Gastrocnemius medialis (tissue), 4 donors: ENCODE measurements at places on chromosomes 6 and 20. TPM values are rescaled to one million over a fixed set of nuclear protein-coding genes. Genes with fewer than 3 reads are reported as not detected.

DNA sequence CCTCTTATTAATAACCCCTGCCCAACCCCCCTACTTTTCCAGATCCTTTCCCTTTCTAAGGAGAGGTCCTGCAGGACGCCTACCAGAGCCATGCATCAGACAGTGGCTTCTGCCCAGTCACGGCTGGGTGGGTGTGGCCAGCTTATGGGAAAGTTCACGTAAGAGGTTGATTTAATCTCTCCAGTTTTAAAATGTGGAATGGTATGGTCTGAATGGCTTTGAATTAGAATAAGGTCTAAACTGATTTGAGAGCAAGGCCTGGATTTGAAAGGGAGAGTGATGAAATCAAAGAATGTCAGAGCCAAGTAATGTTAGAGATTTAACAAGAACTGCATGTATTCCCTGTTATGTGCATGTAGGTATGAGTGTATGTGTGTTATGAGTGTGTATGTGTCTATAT is 275.7 kb downstream of the PAX1 start:
- no peak for DNase-seq
- no peak overlapping the region for H3K27ac ChIP-seq
- no peaks in the 10 kb centered on the region for H3K4me1 ChIP-seq
- no peak overlapping the region for H3K4me3 ChIP-seq
- H3K36me3 ChIP-seq, result no peaks in the 10 kb centered on the region
- H3K27me3 ChIP-seq, result no peaks in the 10 kb centered on the region

- DNase-seq, result no peak
- no peak overlapping the region for H3K4me3 ChIP-seq
- no peaks in the 10 kb centered on the region for H3K36me3 ChIP-seq
- no peak overlapping the region for H3K27ac ChIP-seq
These were observed 37.0 kb downstream of the SYTL3 start for GRCh38 chr6:158686791-158687381.

- no peak for DNase-seq
- H3K4me1 ChIP-seq, result no peaks in the 10 kb centered on the region
- H3K4me3 ChIP-seq, result no peak overlapping the region
- no peaks in the 10 kb centered on the region for H3K36me3 ChIP-seq
- H3K27ac ChIP-seq, result no peak overlapping the region
- H3K27me3 ChIP-seq, result no peaks in the 10 kb centered on the region
These were observed 30.5 kb downstream of the CNR1 start for GRCh38 chr6:88135578-88136114.

DNA sequence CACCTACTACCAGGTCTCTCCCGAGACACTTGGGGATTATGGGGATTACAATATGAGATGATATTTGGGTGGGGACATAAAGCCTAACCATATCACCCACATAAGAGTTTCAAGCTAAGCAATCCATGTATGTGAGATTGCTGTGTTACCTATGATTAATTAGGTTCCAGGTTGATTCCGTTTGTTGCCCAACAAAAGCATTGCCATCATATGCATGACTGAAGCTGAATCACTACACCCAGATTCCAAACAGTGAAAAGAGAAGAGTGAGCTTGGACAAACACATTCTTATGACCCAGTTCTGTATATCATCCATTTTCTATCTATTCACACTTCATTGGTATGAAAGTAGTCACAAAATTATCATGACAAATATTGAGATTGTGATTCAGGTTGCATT is 952.5 kb upstream of the MAN1A1 start:
- H3K27me3 ChIP-seq, result no peaks in the 10 kb centered on the region
- DNase-seq, result no peak
- no peaks in the 10 kb centered on the region for H3K36me3 ChIP-seq
- no peak overlapping the region for H3K27ac ChIP-seq
- H3K4me1 ChIP-seq, result no peaks in the 10 kb centered on the region

- peaks cover 7% of the 10 kb centered on the region for H3K4me1 ChIP-seq
- H3K4me3 ChIP-seq, result no peak overlapping the region
- no peaks in the 10 kb centered on the region for H3K27me3 ChIP-seq
- no peak for DNase-seq
- no peak overlapping the region for H3K27ac ChIP-seq
- no peaks in the 10 kb centered on the region for H3K36me3 ChIP-seq
These were observed 36.5 kb downstream of the HIVEP1 start for GRCh38 chr6:12048609-12049008.

DNA sequence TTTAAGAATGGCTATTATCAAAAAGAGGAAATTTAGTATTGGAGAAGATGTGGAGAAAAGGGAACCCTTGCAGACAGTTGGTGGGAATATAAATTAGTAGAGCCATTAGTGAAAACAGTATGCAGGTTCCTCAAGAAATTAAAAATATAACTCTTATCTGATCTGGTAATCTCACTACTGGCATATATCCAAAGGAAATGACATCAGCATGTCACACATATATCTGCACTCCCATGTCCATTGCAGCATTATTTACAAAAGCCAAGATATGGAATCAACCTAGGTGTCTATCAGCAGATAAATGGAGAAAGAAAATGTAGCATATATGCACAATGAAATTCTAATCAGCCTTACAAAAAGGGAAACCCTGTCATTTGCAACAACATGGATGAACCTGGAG is 2.6 kb downstream of the SIRPG start:
- no peaks in the 10 kb centered on the region for H3K4me1 ChIP-seq
- no peak overlapping the region for H3K27ac ChIP-seq
- no peak for DNase-seq

- no peak for DNase-seq
- no peaks in the 10 kb centered on the region for H3K4me1 ChIP-seq
- H3K36me3 ChIP-seq, result no peaks in the 10 kb centered on the region
These were observed 169.2 kb downstream of the GRM4 start for GRCh38 chr6:33976437-33977360.

DNA sequence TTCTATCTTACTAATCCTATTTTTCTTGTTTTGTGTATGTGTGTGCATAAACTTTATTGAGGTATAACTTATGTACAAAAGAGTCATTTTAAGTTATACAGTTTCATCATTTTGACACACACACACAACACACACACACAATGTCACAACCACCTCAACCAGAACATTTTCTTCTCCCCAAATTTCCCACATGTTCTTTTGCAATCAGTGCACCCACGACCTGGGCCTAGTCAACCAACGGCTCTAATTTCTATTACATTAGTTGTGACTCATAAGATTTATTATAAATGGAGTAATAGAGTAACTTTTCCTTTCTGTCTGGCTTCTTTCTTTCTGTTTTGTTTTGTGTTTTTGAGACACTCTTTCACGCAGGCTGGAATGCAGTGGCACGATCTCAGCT is 9.8 kb upstream of the POM121L2 start:
- H3K36me3 ChIP-seq, result no peaks in the 10 kb centered on the region
- no peak overlapping the region for H3K4me3 ChIP-seq
- H3K27ac ChIP-seq, result no peak overlapping the region

DNA sequence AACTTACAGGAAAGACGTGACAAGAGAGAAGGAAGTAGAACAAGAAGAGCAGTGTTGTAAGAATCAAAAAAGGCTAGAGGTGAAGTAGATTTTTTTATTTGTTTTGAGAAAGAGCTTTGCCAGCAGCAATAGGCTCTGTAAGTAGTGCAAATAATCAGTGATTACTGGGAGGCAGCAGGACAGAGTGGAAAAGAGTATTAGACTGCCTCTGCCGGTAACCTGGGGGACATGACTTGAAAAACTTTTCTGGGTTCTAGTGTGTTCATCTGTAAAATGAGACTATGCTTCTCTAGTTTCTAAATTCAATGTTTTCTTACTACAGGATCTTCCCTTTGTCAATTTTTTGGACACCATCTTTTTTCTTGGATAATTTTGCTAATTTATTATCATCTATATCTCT is 5.8 kb upstream of the IRAK1BP1 start:
- H3K27me3 ChIP-seq, result no peaks in the 10 kb centered on the region
- peaks cover 2% of the 10 kb centered on the region for H3K4me1 ChIP-seq
- no peak overlapping the region for H3K27ac ChIP-seq
- DNase-seq, result no peak

DNA sequence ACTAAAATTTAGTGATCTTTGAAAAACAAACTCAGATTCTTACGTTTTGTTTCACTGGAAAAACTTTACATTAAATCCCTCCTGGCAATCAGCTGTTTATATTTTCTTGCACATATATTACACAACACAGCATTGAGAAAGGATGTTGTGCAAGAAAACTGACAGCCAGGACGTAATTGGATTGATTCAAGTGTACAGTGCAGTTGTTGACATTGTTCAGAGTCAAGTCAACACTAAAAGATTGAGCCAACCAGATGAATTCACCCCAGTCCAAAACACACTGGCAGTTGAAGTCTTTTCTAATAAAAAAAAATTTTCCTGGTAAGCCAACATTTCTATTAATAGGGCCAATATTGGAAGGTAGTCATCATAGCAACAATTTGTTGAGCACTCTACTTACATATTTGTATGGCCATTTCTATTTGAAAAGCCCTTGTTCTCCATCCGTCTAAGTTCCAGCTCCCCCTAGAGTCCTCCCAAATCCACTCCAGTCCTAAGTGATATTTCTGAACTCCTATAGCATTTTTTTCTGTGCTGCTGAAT is 20.9 kb upstream of the VNN1 start:
- no peak overlapping the region for H3K27ac ChIP-seq
- no peak overlapping the region for H3K4me3 ChIP-seq
- H3K27me3 ChIP-seq, result no peaks in the 10 kb centered on the region

GRCh38 chr6:151869787-151870186 is 62.3 kb downstream of the ESR1 start:
- H3K4me3 ChIP-seq, result no peak overlapping the region
- DNase-seq, result no peak
- no peaks in the 10 kb centered on the region for H3K36me3 ChIP-seq
- H3K4me1 ChIP-seq, result no peaks in the 10 kb centered on the region
- no peak overlapping the region for H3K27ac ChIP-seq

DNA sequence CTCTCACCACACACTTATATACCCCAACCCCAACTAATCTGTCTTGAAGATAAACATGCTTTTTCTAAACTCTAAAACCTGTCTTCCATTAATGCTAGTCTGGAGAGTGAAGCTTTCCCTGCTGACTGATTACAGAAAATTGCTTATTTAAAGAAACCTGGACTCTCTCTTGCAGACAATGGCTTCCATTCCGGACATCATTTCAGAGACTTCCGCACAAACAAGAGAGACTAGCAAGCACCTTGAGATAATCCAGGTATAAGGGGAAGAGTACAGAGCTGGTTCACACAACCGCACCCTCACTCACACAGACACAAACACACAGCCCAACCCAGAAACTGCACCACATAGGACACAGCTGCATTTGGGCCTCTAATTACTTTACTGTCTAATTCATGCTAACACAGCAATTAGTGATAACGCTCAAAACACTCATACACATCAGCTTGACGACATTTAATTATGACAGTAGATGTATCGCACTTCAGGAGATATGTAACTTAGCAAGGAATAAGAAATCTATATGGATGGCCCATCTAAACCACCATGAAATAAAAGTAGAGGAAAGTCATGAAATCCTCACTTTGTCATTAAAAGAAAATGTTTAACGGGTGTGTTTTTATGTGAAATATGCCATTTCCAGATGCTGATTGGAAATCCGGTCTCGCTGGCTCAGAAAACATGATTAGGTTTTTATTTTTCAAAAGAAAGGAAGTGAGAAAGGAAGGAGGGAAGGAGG is 138.1 kb upstream of the JARID2 start:
- no peak for DNase-seq
- no peak overlapping the region for H3K4me3 ChIP-seq
- no peaks in the 10 kb centered on the region for H3K27me3 ChIP-seq

DNA sequence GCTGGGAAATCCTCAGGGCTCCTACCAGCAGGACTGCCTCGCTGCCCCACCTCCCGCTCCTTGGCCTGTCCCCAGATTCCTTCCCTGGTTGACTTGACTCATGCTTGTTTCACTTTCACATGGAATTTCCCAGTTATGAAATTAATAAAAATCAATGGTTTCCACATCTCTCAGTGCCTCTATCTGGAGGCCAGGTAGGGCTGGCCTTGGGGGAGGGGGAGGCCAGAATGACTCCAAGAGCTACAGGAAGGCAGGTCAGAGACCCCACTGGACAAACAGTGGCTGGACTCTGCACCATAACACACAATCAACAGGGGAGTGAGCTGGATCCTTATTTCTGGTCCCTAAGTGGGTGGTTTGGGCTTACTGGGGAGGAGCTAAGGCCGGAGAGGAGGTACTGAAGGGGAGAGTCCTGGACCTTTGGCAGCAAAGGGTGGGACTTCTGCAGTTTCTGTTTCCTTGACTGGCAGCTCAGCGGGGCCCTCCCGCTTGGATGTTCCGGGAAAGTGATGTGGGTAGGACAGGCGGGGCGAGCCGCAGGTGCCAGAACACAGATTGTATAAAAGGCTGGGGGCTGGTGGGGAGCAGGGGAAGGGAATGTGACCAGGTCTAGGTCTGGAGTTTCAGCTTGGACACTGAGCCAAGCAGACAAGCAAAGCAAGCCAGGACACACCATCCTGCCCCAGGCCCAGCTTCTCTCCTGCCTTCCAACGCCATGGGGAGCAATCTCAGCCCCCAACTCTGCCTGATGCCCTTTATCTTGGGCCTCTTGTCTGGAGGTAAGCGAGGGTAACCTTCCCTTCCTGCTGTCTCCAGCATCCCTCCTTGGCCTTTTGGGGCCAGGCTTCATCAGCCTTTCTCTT is at the start of gene CFB:
TSS of gene CFB (plus strand) at position 589 of the 863 bp plus-strand sequence. CDS start at position 716, 127 bp downstream.
- H3K4me3 ChIP-seq, result peak within 1 kb of the TSS; percentile 13
- H3K4me1 ChIP-seq, result no peaks in the 10 kb centered on the region
- DNase-seq, result peak; percentile 69
- peaks cover 3% of the 10 kb centered on the region for H3K27me3 ChIP-seq
- peak within 1 kb of the TSS; percentile 80 for H3K27ac ChIP-seq
- no peaks in the 10 kb centered on the region for H3K36me3 ChIP-seq

- H3K27me3 ChIP-seq, result no peaks in the 10 kb centered on the region
- H3K36me3 ChIP-seq, result no peaks in the 10 kb centered on the region
- DNase-seq, result no peak
- no peak overlapping the region for H3K27ac ChIP-seq
These were observed 30.9 kb upstream of the CCN5 start for GRCh38 chr20:44684047-44684967.

GRCh38 chr6:57307850-57308249 is 9.6 kb upstream of the PRIM2 start:
- no peaks in the 10 kb centered on the region for H3K27me3 ChIP-seq
- no peak overlapping the region for H3K4me3 ChIP-seq
- no peak overlapping the region for H3K27ac ChIP-seq
- no peak for DNase-seq
- H3K36me3 ChIP-seq, result no peaks in the 10 kb centered on the region

DNA sequence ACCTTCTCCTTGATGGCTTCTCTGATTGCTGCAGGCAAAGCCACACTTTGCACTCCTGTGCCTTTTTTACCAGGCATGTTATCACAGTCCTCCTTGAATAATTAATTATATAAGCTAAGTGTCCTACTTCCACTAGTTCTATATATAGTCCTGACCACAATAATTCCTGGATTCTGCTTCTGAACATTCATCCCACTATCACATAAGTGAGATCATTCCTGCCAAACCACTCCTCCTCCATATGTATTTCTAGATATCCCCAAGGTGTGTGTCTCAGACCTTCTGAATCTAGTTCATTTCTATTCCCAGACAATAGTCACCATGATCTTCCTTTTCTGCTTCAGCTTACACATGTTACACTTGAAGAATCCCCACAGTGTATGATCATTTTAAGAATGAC is 1237.5 kb upstream of the MAP3K7 start:
- H3K27ac ChIP-seq, result no peak overlapping the region
- H3K27me3 ChIP-seq, result no peaks in the 10 kb centered on the region
- no peak overlapping the region for H3K4me3 ChIP-seq
- DNase-seq, result no peak

The CST3 gene
- total RNA-seq, result 1,821 TPM

The CCN2 gene
- 20.8 TPM for total RNA-seq

The NRN1 gene
- 6.6 TPM for total RNA-seq

The LY6G6D gene
- not detected for total RNA-seq

The SKIC2 gene
- total RNA-seq, result 23.8 TPM

The CDH26 gene
- total RNA-seq, result 0.29 TPM

The COX4I2 gene
- total RNA-seq, result 4.4 TPM

The EPPIN gene
- not detected for total RNA-seq

The CRYBG1 gene
- 1.1 TPM for total RNA-seq
